Esophagus squamous epithelium (tissue), 5 donors: ENCODE measurements at places on chromosomes 1 and 21. TPM values are rescaled to one million over a fixed set of nuclear protein-coding genes. Genes with fewer than 3 reads are reported as not detected.

CELA3A gene
- not detected for total RNA-seq

UBL4B gene
- not detected for total RNA-seq

PPM1J gene
- 2.2 TPM for total RNA-seq

GBP6 gene
- 419 TPM for total RNA-seq

IGSF3 gene
- 56.5 TPM for total RNA-seq

DNA sequence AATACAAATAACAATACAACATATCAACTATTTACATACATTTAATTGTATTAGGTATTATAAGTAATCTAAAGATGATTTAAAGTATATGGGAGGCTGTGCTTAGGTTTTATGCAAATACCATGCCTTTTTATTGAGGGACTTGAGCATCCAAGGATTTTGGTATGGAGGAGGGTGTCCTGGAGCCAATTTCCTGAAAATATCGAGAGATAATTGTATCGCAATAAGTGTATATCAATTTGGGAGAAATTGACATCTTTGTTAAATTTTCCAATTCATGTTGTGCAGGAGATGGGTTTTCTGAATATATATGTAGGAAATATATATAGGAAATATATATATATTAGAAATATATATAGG, 63.5 kb downstream of the ATP1A1 start:
- no peaks in the 10 kb centered on the region for H3K27me3 ChIP-seq
- no peak overlapping the region for H3K4me3 ChIP-seq
- no peaks in the 10 kb centered on the region for H3K36me3 ChIP-seq
- H3K4me1 ChIP-seq, result no peaks in the 10 kb centered on the region

DNA sequence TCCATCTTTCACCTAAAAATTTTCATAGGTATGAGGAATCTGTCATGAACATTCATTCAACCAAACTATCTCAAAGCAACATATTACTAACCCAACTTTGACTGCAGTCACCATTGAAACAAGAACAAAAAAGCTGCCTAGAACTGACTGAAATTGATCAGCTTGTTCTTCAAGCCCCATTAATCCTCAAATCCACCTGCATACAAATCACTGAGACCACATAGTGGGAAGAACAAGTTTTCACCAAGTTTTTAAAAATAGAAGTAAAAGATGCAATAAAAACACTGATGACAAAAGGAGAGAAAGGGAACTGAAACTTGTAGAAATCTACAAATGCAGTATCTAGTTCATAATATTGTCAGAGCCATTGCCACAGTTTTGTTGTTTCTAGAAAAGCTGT, 6.1 kb downstream of the SORT1 start:
- H3K36me3 ChIP-seq, result no peaks in the 10 kb centered on the region

GRCh38 chr1:116394270-116394669, 21.2 kb downstream of the ATP1A1 start:
- no peak overlapping the region for H3K27ac ChIP-seq
- H3K36me3 ChIP-seq, result peaks cover 50% of the 10 kb centered on the region
- no peaks in the 10 kb centered on the region for H3K27me3 ChIP-seq
- no peak for DNase-seq
- H3K4me1 ChIP-seq, result no peaks in the 10 kb centered on the region

GRCh38 chr1:228332797-228333738, 73.6 kb downstream of the TRIM11 start:
- no peaks in the 10 kb centered on the region for H3K27me3 ChIP-seq
- no peak overlapping the region for H3K4me3 ChIP-seq
- no peak for DNase-seq
- H3K36me3 ChIP-seq, result peaks cover 53% of the 10 kb centered on the region
